Activated T-helper 1 cell treated with anti-CD3 and anti-CD28 coated beads, Interleukin-12 subunit alpha, Interleukin-12 subunit beta, Interleukin-2, Interleukin-4 antibody, amounts not matched to agents 30 ng/mL and 10 ng/mL and 1 ng/mL, durations not matched to agents 14 hours and 24 hours and 36 hours (primary cell): ENCODE measurements at places on chromosomes 11 and 22. TPM values are rescaled to one million over a fixed set of nuclear protein-coding genes. Genes with fewer than 3 reads are reported as not detected.

FGF3 gene
- not detected in 2 replicates for total RNA-seq

MUC5B gene
- total RNA-seq = not detected in 2 replicates

ACR gene
- not detected in 2 replicates for total RNA-seq

- no peaks in the 10 kb centered on the region for H3K36me3 ChIP-seq
- no peak overlapping the region for H3K4me3 ChIP-seq
- H3K27me3 ChIP-seq = peaks cover 22% of the 10 kb centered on the region
Observed at GRCh38 chr11:124807660-124808270, 7.6 kb upstream of the MSANTD2 start.

GRCh38 chr11:77103319-77103718 lies 679 bp downstream of the OMP start:
- no peaks in the 10 kb centered on the region for H3K27me3 ChIP-seq
- H3K36me3 ChIP-seq = no peaks in the 10 kb centered on the region
- H3K4me3 ChIP-seq = no peak overlapping the region
- no peak overlapping the region for H3K27ac ChIP-seq
- H3K4me1 ChIP-seq = no peaks in the 10 kb centered on the region
- DNase-seq = no peak

GRCh38 chr22:43001271-43002201 lies 13.4 kb downstream of the PACSIN2 start:
- H3K4me3 ChIP-seq = peak overlapping the region; percentile 53
- no peak for DNase-seq
- peaks cover 3% of the 10 kb centered on the region for H3K36me3 ChIP-seq
- no peaks in the 10 kb centered on the region for H3K27me3 ChIP-seq
- peaks cover 69% of the 10 kb centered on the region for H3K4me1 ChIP-seq
- H3K27ac ChIP-seq = peak overlapping the region; percentile 26
